Caco-2 (cell line): ENCODE measurements at places on chromosomes 5 and 9.

- no peak overlapping the region for H3K4me3 ChIP-seq
- no peaks in the 10 kb centered on the region for H3K27me3 ChIP-seq
- H3K4me1 ChIP-seq, result no peaks in the 10 kb centered on the region
Measured at GRCh38 chr9:131432050-131432449, 38.2 kb downstream of the PRRC2B start.

DNA sequence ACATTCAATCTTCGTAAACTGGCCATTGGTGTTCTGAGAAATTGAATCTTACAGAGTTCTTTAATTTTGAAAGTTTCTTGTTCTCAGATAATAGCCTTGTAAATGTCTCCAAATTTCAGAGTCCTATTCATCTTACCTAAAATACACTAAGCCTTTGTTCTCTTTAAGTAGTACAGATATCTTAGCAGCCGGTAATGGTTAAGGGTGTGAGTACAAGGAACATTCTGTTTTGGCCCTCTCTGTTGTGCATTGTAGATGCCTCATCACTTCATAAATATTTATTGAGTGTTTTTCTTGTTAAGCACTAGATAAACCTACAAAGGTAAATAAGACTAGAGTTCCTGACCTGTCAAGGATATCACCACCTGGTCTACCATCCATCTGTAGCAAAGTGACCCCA lies 35.2 kb downstream of the ZCCHC7 start:
- no peaks in the 10 kb centered on the region for H3K36me3 ChIP-seq
- no peak for DNase-seq
- no peaks in the 10 kb centered on the region for H3K27me3 ChIP-seq
- no peaks in the 10 kb centered on the region for H3K4me1 ChIP-seq

- no peak overlapping the region for H3K27ac ChIP-seq
- no peaks in the 10 kb centered on the region for H3K4me1 ChIP-seq
- no peak overlapping the region for H3K4me3 ChIP-seq
- no peaks in the 10 kb centered on the region for H3K36me3 ChIP-seq
- DNase-seq, result no peak
Measured at GRCh38 chr9:131977109-131977838, 102.4 kb downstream of the MED27 start.

GRCh38 chr9:13139641-13140171 lies 139.8 kb downstream of the MPDZ start:
- no peaks in the 10 kb centered on the region for H3K4me1 ChIP-seq
- no peak overlapping the region for H3K27ac ChIP-seq
- H3K4me3 ChIP-seq, result no peak overlapping the region
- no peaks in the 10 kb centered on the region for H3K27me3 ChIP-seq
- H3K36me3 ChIP-seq, result no peaks in the 10 kb centered on the region
- no peak for DNase-seq

DNA sequence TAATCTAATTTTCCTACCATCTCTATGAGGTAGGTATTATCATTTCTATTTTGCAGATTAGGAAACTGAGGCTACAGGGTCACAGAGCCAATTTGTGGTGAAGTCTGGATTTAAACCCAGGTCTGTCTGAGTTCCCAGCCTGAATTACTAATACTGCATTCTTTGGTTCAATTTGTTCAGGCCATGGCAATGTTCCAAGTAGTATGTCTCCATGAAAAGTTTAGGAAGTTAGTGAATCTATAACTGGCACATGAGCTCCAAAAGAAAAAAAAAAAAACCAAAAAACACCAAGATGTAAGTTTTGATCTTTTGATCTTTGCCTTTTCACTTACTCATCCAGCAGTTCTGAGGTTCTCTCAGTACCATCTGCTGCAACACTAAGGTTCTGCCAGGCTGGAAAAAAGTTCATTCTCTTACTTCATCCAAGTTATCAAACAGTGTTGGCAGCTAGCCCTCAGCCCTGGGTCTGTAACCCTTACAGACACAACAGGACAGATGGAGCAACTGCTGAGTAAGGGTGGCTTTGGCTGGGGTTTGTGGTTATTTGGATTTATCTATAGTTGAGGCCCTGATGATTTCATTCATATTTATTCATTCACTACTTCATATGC lies 4.4 kb upstream of the TMEM268 start:
- no peak for DNase-seq
- H3K4me3 ChIP-seq, result no peak overlapping the region

DNA sequence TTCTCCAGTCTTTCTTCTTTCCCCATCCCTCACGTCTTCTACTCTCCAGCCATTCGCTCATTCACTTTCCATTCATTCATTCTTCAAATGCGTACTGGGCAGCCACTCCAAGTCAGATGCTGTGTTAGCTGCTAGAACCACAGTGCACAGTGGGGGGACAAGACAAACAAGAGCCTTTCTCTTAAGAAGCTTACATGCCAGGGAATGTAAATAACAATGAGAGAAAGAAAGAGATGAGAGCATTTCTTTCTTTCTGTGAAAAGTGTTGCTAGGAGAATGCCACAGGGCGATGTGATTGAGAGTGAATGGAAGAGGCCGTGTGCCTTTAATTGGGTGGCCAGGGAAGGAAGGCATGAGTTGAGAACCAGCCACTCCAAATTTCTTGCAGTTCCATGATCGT lies 46.3 kb upstream of the SMIM23 start:
- H3K27me3 ChIP-seq, result no peaks in the 10 kb centered on the region; the same call in 1 of the 2 replicates
- DNase-seq, result no peak
- H3K27ac ChIP-seq, result no peak overlapping the region
- no peaks in the 10 kb centered on the region for H3K4me1 ChIP-seq
- no peak overlapping the region for H3K4me3 ChIP-seq
- H3K36me3 ChIP-seq, result no peaks in the 10 kb centered on the region

GRCh38 chr5:122101636-122102285 lies 23.7 kb upstream of the LOX start:
- no peak overlapping the region for H3K27ac ChIP-seq
- DNase-seq, result no peak
- no peaks in the 10 kb centered on the region for H3K4me1 ChIP-seq
- H3K36me3 ChIP-seq, result no peaks in the 10 kb centered on the region
- H3K27me3 ChIP-seq, result no peaks in the 10 kb centered on the region

GRCh38 chr5:68456756-68457217 lies 241.2 kb downstream of the PIK3R1 start:
- H3K27me3 ChIP-seq, result no peaks in the 10 kb centered on the region
- no peaks in the 10 kb centered on the region for H3K36me3 ChIP-seq
- H3K4me1 ChIP-seq, result peaks cover 22% of the 10 kb centered on the region
- H3K4me3 ChIP-seq, result no peak overlapping the region
- DNase-seq, result no peak
